Hippocampal formation (tissue), 2 donors: ENCODE measurements at places on chromosomes 4 and X.

- no peak for DNase-seq
Measured at GRCh38 chr4:17327591-17327990, 184.3 kb downstream of the QDPR start.

DNA sequence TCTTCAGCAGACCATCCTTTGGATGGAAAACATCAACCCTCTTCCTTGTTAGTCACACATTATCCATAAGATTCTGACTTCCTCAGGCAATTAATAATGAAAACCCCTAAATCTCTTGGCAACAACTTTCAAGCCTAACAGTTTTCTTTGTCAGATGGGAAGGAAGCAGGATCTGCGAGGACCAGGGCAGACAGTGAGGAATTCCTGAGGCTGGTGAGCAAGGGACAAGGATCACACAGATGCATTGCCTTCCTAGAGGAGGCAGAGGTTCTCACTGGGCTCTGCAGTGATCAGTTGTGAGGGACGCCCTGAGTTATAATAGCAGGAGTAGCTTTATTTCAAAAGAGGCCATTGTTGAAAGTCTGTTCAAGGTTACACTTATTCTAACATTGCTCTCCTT, 195.4 kb downstream of the SLIT2 start:
- DNase-seq, result no peak

GRCh38 chr4:79241846-79242245, 84.0 kb downstream of the NAA11 start:
- no peak for DNase-seq

GRCh38 chr4:124414276-124415040, 298.1 kb downstream of the ANKRD50 start:
- DNase-seq, result no peak

DNA sequence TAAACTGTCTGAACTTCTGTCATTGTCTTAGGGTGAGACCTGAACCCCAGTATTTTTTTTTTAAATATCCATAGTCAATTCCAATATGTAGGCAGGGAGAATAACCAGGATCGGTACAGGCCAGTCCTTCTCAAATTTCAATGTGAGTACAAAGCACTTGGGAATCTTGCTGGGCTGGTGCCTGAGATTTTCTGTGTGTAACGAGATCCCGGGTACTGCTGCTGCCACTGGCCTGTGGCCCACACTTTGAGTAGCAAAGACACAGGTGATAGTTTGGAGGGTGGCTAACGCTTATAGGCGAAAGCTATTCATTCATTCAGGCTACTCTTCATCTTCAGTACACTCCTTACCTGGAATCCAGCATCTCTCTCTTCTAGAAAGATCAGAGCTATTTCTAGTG, 923.6 kb upstream of the TENM3 start:
- DNase-seq, result no peak

DNA sequence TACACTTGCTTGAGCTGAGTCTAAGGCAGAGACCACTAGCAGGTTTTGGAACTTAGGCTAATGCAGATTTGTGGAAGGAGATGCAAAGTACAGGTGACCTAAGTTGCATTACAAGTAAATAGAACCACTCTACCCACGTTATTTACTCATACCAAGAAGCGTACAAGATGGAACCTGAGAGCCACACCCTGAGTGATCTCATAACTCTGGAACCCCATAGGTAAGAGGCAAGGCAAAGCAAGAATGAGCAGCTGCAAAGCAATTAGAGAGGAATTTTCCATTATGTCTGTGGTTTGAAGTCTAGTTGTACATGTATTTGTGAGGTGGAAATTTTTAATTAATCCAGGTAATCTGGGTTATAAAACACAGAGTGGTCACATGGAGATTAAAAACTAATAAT, 55.4 kb downstream of the CC2D2A start:
- DNase-seq, result no peak

GRCh38 chr4:4574792-4575191, 32.9 kb upstream of the STX18 start:
- no peak for DNase-seq

DNA sequence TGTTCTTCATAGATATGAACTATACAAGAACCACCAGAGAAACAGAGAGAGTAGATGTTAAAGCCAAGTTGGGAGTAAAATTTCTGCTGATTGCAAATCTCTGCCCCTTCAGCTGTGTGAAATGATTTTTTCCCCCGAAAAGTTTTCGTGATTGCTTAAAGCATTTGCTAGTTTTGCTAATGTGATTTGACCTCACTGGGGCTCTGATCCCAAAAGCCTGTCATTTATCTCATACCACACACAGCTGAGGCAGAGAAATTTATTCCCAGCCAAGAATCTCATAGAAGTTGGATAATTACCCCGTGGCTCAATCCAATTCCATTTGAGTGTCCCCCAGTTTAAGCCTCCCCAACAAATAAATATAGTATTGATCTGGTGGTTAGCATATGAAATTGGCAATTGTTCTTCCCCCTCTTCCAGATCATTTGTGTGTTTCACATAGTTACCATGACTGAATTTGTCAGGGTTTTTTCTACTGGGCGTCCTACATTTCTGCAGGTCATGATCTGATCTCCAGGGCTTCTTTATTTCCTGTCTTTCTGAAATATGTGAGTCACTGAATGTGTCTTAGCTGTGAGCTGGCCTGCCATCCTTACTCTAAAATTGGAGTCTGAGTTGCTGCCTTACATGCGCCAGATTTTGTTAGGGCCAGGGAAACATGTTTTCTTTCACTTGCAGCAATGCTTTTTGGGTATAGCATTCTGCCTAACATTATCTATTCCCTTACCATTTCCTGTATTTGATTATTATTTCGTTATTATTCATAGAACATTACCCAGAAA, 167.5 kb upstream of the FRMPD4 start:
- DNase-seq, result no peak

GRCh38 chr4:89829470-89830138, 7.4 kb downstream of the SNCA start:
- DNase-seq, result peak; percentile 58

- DNase-seq, result no peak
Measured at GRCh38 chr4:134634301-134634700, 432.7 kb upstream of the PABPC4L start.

DNA sequence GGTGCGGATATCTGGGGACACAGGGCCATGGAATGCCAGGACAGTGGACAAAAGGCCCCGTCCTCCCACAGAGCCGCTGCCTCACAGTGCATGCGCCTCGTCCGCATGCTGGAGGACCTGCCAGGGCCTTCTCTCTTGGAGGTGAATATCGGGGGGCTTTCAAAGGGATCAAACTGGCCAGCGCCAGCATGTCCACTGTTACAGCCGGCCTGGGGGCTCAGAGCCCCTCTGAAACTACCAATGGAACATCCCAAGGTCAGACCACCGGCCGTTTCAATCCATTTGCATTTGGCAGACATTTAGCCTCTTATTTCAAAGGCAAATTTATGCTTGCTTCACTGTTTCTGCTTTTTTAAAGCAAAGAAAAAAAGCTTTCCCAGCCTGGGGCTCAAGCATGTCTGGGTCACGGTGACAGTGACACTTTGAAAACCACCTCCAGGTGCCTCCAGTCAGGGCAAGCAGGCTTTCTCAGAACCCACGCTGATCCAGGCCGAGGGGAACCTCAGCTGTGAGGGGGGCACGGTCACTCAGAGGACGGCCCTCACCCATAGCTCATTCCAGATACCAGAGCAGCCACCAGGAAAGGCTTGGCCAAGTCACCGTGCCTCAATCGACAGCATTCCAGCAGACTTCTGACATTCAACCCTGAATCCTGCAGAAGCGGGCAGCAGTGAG, 57.2 kb downstream of the PPP2R2C start:
- no peak for DNase-seq

DNA sequence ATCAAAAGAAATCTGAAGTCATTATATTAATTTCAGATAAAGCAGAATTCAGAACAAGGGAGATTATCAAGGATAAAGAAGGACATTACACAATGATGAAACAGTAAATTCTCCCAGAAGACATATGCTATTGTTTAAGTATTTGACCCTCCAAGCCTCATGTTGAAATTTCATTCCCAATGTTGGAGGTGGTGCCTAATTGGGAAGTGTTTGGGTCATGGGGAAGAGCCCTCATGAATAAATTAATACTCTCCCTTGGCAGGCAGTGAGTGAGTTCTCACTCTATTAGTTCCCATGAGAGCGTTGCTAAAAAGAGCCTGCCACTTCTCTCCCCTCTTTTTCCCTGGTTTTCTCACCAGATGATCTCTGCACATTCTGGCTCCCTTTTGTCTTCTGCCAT, 249.9 kb upstream of the GRIA3 start:
- DNase-seq, result no peak

GRCh38 chr4:79164907-79165610, 160.8 kb downstream of the NAA11 start:
- DNase-seq, result no peak

- no peak for DNase-seq
Measured at GRCh38 chr4:173270312-173271027, 63.7 kb downstream of the HMGB2 start.

DNA sequence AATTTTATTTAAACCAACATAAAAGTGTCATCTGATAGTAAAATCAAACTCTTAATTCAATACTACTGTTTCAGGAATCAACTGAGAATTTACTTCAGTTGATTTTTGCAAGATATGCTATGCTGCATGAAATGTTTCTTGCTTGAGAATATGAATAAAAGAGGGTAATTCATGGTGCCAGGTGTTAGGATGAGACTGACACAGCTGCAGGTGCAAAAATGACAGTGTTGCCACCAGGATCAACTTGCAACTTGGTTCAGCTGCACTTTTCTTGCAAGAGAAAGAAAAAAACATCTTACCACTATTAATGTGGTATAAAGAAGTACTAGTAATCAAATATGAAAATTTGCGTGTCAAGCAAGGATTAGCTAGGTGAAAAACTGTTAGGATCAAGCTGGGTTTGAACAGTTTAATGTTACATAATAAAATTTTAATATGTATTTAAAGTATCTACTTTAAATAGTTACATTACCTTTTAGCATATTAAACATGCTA, 49.7 kb downstream of the CHIC2 start:
- no peak for DNase-seq

- DNase-seq, result no peak
Measured at GRCh38 chr4:78706302-78706701, 69.8 kb upstream of the BMP2K start.

GRCh38 chr4:149765630-149766029, 50.0 kb downstream of the IQCM start:
- no peak for DNase-seq

- no peak for DNase-seq
Measured at GRCh38 chr4:52718123-52718522, 33.1 kb downstream of the ERVMER34-1 start.

- no peak for DNase-seq
Measured at GRCh38 chr4:159366966-159367780, 264.3 kb downstream of the RAPGEF2 start.

- no peak for DNase-seq
Measured at GRCh38 chr4:21879187-21879586, 69.4 kb downstream of the KCNIP4 start.

GRCh38 chr4:119041951-119042560, 93.6 kb upstream of the MYOZ2 start:
- DNase-seq, result peak; percentile 36

DNA sequence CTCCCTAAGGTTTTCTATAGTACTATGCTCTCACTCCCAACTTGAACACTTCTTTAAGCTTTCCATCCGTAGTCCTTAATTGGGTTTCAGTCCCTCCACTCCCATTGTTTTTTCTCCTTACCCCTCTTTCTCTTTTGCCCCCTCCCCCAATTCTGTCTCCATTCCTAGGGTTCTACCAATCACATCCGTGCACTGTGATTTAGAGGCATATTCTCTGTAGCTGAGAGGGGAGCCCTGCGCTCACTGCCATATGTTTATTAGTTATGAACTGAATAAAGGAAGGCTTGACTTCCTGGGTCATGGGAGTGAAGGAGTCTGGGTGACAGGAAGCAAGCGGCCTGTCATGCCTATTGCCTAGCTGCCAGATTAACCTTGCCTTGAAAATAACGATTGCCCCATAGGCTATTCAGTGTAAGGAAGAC, 471 bp downstream of the MCTS1 start:
- DNase-seq, result no peak

DNA sequence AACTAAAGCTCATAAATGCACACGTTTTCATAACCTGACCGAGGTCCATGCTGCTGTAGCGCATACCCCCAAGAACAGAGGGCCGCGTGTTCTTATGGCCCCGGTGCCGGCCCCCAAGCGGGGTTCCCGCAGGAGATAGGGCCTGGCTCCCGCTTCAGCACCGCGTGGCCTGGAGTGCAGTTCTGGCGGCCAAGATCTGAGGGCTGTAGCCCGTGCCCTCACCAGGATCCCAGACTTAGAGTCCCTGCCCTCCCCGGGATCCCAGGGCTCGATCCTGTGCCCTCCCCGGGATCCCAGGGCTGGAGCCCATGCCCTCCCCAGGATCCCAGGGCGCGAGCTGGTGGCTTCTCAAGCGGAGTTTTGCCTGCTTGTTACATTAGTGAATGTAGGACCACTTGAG, 1.0 kb upstream of the GRPEL1 start:
- no peak for DNase-seq

- no peak for DNase-seq
Measured at GRCh38 chr4:153549405-153549804, 83.2 kb downstream of the TMEM131L start.

DNA sequence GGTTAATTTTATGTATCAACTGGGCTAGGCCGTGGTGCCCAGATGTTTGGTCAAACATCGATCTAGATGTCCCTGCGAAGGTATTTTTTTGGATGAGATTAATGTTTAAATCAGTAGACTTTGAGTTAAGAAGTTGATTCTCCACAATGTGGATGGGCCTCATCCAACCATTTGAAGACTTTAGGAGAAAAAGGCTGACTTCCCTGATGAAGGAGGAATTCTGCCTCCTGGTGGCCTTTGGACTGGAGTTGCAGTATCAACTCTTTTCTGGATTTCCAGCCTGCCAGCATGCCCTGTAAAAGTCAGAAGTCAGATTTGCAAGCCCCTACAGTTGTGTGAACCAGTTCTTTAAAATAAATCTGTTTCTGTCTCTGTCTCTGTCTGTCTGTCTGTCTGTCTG, 91.4 kb downstream of the STK32B start:
- no peak for DNase-seq
